ENCODE measurements at places on chromosomes 16 and 17. TPM values are rescaled to one million over a fixed set of nuclear protein-coding genes. Genes with fewer than 3 reads are reported as not detected.

KRTAP2-2 gene
- not detected for total RNA-seq

TSPAN10 gene
- total RNA-seq: 0.49 TPM

AXIN2 gene
- total RNA-seq: 0.06 TPM

BCAR1 gene
- 9.9 TPM for total RNA-seq

CLDN7 gene
- 13.2 TPM for total RNA-seq

CD300LG gene
- not detected for total RNA-seq

- DNase-seq: no peak
Observed at GRCh38 chr16:77745972-77746371, 23.7 kb downstream of the NUDT7 start.

DNA sequence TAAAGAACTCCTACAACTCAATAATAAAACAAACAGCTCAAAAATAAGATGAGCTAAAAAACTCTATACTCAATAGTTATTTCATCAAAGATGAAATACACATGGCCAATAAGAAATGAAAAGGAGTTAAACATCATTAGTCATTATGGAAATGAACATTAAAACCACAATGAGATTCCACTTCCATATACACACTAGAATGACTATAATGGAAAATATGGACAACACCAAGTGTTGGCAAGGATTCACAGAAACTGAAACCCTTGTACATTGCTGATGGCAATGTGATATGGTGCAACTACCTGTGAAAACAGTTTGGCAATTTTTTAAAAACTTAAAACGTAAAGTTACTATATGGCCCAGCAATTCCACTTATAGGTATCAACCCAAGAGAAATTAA lies 91.4 kb downstream of the GRIN2A start:
- no peak for DNase-seq

GRCh38 chr16:12294471-12294870 lies 317.9 kb downstream of the SNX29 start:
- no peak for DNase-seq

DNA sequence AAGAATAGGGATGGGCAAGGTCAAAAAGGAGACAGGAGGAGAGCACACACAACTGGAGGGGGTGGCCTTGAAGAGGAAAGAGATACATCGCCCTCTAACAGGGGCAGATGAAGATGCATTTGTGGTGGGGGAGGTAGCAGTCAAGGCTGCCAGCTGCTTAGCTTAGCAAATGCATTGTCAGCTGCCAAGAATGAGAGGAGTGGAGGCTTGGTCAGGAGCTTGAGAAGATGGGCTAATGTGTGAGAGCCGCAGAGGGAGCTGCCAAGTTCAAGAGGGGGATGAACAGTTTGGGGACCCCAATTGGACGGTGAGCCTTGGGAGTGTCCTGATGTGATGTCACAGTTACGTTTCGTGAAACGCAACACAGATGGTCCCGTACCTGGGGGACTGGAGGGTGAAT lies 28.9 kb upstream of the GNA13 start:
- no peak for DNase-seq

- DNase-seq: no peak
Observed at GRCh38 chr16:19095654-19096053, 18.1 kb upstream of the ITPRIPL2 start.

DNA sequence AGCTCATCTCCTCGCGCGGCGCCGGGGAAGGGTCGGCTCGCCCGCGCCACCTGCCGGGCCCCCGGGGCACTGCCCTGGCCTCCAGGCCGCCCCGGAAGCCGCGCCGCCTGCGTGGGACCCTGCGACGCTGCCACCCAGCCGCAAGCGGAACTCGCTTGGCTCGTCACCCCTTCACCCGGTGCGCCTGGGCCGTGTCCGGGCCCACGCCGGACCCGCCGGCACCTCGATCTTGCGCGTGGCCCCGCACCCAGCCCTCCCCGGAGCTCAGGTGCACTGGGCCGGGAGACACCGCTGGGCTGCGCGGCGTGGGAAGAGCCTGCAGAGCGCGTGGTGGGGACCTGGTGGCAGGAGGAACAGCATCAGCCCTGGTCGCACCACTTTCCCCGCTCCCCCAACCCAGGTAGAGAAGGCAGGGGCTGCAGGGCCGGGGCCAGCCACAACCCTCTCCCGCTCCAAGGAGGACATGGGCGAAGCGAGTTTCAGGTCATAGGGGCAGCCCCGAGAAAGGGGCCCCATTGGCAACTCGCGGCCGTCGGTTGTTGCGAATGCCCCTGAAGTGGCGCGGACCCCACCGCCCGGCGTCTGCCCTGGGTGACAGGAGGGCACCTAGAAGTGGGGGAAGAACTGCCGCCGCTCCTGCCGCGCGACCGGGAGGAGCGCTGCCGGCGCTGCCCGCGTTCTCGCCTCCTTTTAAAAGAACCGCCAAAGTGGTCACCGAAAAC lies 363 bp upstream of the MIF4GD start:
- peak; percentile 74 for DNase-seq

- DNase-seq: no peak
Observed at GRCh38 chr17:62688398-62689160, 61.1 kb downstream of the MRC2 start.

GRCh38 chr17:50175035-50175807 lies 9.4 kb downstream of the SGCA start:
- no peak for DNase-seq

GRCh38 chr17:19426631-19427030 lies 15.6 kb downstream of the RNF112 start:
- DNase-seq: no peak

DNA sequence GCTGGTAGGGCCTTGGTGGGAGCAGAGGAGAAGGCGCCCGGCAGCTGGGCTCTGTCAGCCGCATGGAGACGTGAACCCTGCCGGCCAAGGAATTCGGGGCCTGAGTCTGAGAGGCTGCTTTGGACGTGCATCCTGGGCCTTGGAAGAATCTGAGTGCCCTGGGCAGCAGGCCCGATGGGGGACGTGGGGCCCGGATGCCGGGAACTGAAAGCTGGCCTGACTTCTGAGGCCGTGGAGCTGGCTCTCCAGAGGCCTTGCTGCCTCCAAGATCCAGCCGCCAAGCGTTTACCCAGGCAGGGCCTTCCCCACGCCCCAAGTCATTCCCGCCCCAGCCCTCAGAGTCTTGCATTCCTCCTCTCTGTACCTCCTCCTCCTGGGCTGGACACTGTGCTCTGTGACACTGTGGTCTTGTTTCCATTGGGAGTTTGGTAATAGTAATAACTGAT lies 37.2 kb downstream of the NKD1 start:
- DNase-seq: no peak

- DNase-seq: no peak
Observed at GRCh38 chr17:43578699-43579565, 32.8 kb upstream of the ETV4 start.

GRCh38 chr16:17316005-17316404 lies 154.8 kb downstream of the XYLT1 start:
- DNase-seq: no peak

GRCh38 chr17:21031756-21032396 lies 10.9 kb downstream of the USP22 start:
- DNase-seq: no peak

DNA sequence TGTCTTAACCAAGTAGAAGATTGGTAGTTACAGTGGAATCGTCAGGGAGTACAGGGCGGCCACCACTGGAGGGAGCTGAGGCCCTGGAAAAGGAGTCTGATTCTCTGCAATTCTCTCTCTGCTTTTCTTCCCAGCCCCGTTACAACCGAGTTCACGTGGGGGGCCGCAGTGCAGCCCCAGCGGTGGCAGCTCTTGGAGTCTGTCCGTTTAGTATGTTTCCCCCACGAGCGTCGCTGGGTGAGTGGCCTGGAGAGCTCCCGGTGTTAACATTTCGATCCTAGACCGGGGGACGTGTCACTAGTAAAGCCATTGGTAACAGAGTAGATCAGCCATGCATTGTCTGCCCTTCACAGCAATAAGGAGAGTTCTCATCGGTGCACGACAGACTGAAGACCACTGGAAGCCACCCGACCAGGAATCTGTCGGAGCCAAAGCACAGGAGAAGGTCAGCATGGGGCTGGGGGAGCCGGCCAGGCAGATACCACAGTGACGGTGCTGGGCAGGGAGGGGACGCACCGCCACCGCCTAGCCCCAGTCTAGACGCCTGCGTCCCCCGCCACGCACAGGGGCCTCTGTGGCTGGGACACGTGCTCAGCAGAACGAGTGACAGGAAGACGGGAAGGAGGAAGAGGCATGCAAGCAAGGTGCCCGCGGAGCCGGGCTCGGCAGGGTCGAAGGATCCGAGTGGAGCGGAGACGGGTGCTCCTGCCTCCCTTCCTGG lies 15.7 kb downstream of the SLC16A3 start:
- DNase-seq: no peak

- DNase-seq: no peak
Observed at GRCh38 chr16:85471469-85472431, 141.4 kb upstream of the GSE1 start.

DNA sequence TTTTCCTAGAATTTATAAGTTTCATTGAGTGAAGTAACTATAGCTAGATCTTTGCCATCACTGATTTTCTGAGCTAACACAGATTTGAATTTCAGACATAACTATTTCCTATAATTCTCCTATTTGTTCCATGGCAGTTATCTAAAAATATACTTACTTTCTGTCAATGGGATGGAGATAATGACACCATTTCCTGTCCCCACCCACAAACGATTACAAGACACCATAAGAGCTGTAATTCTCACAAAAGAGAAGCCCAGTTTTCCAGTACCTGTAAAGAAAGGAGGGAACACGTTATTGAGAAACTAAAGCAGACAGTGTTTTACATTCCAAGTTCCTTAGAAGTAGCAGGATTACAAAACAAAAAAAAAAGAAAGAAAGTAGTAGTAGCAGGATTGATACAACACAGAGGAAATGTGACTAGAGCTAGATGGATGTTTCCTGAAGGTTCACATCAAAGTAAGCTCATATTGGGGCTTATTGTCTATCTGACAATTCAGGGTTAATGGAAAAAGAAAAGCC lies 110.9 kb upstream of the TOB1 start:
- DNase-seq: no peak

GRCh38 chr17:51668155-51668962 lies 408.0 kb downstream of the UTP18 start:
- DNase-seq: no peak

DNA sequence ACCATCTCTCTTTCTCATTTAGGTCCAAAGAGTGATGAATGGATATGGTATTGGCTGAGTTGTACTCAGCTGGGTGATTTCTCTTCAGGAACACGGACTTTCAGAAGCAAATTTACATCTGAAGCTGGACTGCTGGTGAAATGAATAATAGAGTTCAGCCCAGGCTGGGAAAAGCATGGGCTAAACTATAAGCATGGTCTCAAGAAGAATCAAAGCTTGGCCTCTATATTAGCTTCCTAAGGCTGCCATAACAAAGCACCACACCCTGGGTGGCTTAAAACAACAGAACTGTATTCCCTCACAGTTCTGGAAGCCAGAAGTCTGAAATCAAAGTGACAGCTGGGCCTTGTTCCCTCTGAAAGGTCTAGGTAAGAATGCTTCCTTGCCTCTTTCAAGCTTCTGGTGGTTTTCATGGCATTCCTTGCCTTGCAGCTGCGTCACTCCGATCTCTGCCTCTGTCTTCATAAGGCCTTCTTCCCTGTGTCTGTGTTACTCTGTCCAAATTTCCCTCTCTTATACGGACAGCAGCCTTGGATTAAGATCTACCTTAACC lies 89.8 kb upstream of the CES5A start:
- DNase-seq: no peak

GRCh38 chr17:17422217-17422610 lies 54.6 kb upstream of the MED9 start:
- DNase-seq: no peak

GRCh38 chr17:33328129-33328528 lies 35.0 kb upstream of the ASIC2 start:
- DNase-seq: no peak

GRCh38 chr17:60941028-60941427 lies 263.4 kb downstream of the BCAS3 start:
- peak; percentile 78 for DNase-seq

DNA sequence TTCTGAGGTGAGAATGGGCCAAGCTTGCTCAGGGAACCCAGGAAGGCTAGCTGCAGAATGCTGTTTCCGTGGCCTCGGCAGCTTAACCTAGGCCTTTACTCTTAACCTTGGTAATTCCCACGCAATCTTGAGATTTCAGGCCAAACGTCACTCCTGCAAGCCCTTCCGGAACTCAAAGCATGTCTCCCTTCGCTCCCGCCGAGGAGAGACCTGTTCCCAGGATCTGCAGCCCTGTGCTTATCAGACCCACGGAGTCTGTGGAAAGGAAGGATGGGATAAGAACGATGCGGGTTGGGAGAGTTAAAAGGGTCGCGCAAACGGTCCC lies 524 bp upstream of the ZFP3 start:
- no peak for DNase-seq

- DNase-seq: no peak
Observed at GRCh38 chr16:77833921-77834634, 45.7 kb downstream of the VAT1L start.

DNA sequence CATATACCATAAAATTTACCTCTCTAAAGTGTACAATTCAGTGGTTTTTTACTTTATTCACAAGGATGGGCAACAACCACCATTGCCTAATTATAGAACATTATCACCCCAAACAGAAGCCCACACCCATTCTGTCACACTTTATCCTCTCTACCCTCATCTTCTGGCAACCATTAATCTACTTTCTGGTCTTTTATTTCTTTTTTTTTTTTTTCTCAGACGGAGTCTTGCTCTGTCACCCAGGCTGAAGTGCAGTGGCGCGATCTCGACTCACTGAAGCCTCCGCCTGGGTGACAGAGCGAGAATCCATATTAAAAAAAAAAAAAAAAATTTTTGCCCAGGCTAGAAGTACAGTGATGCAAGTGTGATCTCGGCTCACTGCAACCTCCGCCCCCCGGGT lies 90.7 kb upstream of the CLEC18B start:
- no peak for DNase-seq

DNA sequence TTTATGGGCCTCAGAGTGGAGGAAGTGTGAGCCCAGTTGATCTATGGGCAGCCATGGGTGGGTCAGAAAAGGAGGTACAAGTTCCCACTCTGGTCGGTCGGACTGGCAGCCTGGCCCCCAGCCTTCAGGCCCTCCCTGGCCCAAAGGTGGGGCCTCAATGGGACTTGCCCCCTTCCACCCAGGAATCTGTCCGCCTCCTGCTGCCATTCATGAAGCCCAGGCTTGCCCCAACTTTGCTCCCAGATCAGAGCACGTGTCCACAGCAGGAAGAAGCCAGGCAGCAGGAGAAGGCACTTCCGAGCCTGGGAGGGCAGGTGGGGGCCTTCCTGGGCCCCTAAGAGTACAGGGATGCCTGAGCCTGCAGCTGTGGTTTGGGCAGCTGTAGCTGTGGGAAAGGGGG lies 3.0 kb upstream of the CMTM3 start:
- no peak for DNase-seq

GRCh38 chr16:87017371-87018012 lies 299.7 kb downstream of the C16orf95 start:
- peak; percentile 41 for DNase-seq

DNA sequence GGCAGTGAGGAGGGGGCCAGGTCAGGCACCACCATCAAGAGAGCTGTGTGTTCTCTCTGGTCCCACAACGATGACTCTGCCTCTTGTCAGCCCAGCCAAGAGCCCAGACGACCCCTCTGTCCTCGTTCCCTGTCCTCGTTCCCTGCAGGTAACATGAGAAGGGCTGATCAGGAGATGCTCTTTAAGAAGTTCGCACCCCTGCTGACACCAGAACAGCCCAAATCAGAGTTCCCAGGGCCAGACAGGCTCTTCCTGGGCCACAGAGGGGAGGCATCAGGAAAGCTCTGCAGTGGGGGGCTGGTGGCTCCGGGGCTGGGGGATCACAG lies 13.5 kb upstream of the DNAI2 start:
- DNase-seq: no peak
